Activated naive CD8-positive, alpha-beta T cell treated with anti-CD3 and anti-CD28 coated beads, Interleukin-2, amount 10 ng/mL, durations not matched to agents 7 days and 5 days (primary cell): ENCODE measurements at places on chromosomes 4 and X.

DNA sequence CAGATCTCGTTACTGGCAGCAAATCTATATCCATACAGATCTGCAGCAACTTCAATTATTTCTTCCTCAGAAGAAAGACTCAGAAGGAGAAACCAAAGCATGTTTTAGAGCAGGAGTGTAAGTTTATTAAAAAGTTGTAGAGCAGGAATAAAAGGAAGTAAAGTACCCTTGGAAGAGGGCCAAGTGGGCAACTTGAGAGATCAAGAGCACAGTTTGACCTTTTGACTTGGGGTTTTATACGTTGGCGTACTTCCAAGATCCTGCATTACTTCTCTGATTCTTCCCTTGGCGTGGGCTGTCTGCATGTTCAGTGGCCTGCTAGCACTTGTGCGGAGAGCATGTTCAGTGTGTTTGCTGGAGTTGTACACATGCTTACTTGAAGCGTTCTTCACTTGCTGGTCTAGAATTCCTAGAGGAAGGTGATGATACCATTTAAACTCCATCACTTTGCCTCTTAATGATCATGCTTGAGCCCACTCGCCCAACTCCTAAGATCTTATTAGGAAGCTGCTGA lies 1114.7 kb upstream of the PABPC4L start:
- no peak overlapping the region for H3K4me3 ChIP-seq
- H3K27ac ChIP-seq = no peak overlapping the region
- no peak for DNase-seq

DNA sequence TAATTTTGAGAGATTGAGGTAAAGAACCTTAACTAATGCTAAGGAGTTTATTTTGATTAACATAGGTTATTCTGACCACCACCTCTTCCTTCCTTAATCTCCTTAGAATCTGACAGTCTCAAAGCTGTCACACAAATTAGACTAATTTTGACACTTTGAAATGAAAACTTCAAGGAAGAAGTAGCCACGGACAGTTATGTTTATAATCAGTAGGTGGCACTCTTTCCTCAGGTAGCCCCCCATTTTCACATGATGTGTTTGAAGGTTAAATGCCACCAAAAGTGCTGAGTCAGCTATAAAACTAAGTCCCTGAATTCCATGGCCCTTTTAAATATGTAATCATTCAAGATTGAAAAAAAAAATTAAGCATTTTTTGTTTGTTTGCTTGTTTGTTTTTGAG lies 22.4 kb downstream of the TMEM33 start:
- no peak overlapping the region for H3K27ac ChIP-seq
- peaks cover 7% of the 10 kb centered on the region for H3K36me3 ChIP-seq
- H3K4me1 ChIP-seq = no peaks in the 10 kb centered on the region

GRCh38 chr4:159360549-159360948 lies 257.7 kb downstream of the RAPGEF2 start:
- H3K27ac ChIP-seq = no peak overlapping the region
- H3K4me1 ChIP-seq = no peaks in the 10 kb centered on the region
- no peak for DNase-seq
- peaks cover 12% of the 10 kb centered on the region for H3K36me3 ChIP-seq
- H3K27me3 ChIP-seq = no peaks in the 10 kb centered on the region
- H3K4me3 ChIP-seq = no peak overlapping the region

DNA sequence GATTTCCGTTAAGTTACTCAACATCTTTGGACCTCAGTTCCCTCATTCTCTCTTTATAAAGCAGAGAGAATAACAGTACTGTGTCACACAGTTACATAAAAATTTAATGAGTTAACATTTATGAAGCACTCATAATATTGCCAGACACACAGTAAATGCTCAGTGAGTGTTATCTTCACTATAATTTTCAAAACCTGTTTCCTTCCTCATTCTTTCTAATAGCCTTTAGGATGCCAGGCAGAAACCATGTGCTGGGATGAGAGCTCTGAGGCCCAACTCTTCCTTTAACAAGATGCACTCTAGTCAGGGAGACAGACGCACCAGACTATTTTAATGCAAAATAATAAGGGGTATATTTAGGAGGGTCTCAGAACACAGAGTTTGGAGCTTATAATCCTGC lies 208.2 kb downstream of the STK32B start:
- H3K4me3 ChIP-seq = no peak overlapping the region
- H3K27ac ChIP-seq = no peak overlapping the region
- DNase-seq = no peak
- no peaks in the 10 kb centered on the region for H3K4me1 ChIP-seq
- H3K27me3 ChIP-seq = no peaks in the 10 kb centered on the region

GRCh38 chr4:120691536-120691935 lies 231.0 kb downstream of the PRDM5 start:
- no peak for DNase-seq
- H3K36me3 ChIP-seq = no peaks in the 10 kb centered on the region
- H3K27me3 ChIP-seq = no peaks in the 10 kb centered on the region
- H3K27ac ChIP-seq = no peak overlapping the region
- H3K4me3 ChIP-seq = no peak overlapping the region

DNA sequence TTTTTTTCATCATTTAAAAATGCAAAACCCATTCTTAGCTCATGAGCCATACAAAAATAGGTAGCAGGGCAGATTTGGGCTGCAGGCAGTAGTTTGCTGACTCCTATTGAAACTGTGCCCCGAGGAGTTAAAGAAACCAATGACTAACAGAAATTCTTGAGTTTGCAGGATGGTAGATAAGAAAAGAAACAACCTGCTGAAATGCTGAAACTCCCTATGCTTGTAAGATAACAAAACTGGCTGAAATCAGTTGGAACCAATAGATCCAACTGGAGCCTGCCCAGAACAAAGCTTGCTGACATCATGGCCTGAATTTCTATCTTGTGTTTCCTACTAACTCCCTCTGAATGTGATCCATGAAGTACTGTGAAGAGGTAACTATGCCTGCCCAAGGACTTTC lies 68.6 kb downstream of the ANOS1 start:
- no peaks in the 10 kb centered on the region for H3K36me3 ChIP-seq
- no peak overlapping the region for H3K4me3 ChIP-seq
- no peaks in the 10 kb centered on the region for H3K27me3 ChIP-seq
- DNase-seq = no peak
- H3K4me1 ChIP-seq = no peaks in the 10 kb centered on the region

GRCh38 chr4:11470438-11471045 lies 41.8 kb upstream of the HS3ST1 start:
- H3K27me3 ChIP-seq = no peaks in the 10 kb centered on the region
- peaks cover 10% of the 10 kb centered on the region for H3K36me3 ChIP-seq
- peaks cover 34% of the 10 kb centered on the region for H3K4me1 ChIP-seq
- DNase-seq = no peak
- H3K27ac ChIP-seq = peak overlapping the region; percentile 96
- H3K4me3 ChIP-seq = peak overlapping the region; percentile 81

DNA sequence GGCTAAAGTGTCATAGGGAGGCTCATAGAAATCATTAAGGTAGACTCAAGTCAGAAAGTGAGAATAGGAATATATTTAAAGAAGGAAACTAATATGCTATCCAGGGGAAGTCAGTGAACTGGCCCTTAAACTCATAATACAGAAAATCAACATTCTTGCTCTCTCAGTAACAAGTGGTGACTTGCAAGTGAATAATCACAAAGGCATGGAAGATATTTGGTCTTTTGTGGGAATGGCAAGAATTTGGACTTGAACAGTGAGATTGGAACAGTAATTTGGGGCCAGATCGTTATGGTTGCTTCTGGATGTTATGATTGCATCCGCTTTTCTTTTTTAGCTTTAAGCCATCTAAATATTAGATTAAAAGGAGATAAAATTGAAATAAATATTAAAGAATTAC lies 103.8 kb downstream of the TBC1D19 start:
- no peak overlapping the region for H3K27ac ChIP-seq
- no peaks in the 10 kb centered on the region for H3K27me3 ChIP-seq
- no peak for DNase-seq
- no peaks in the 10 kb centered on the region for H3K4me1 ChIP-seq
- peaks cover 5% of the 10 kb centered on the region for H3K36me3 ChIP-seq

GRCh38 chrX:96098471-96098870 lies 586.2 kb upstream of the DIAPH2 start:
- no peaks in the 10 kb centered on the region for H3K27me3 ChIP-seq
- H3K27ac ChIP-seq = no peak overlapping the region
- H3K36me3 ChIP-seq = no peaks in the 10 kb centered on the region
- no peak overlapping the region for H3K4me3 ChIP-seq
- H3K4me1 ChIP-seq = no peaks in the 10 kb centered on the region

- DNase-seq = no peak
- no peaks in the 10 kb centered on the region for H3K36me3 ChIP-seq
- no peak overlapping the region for H3K27ac ChIP-seq
- no peak overlapping the region for H3K4me3 ChIP-seq
- H3K4me1 ChIP-seq = no peaks in the 10 kb centered on the region
Observed at GRCh38 chr4:8019396-8020365, 80.0 kb upstream of the AFAP1 start.

DNA sequence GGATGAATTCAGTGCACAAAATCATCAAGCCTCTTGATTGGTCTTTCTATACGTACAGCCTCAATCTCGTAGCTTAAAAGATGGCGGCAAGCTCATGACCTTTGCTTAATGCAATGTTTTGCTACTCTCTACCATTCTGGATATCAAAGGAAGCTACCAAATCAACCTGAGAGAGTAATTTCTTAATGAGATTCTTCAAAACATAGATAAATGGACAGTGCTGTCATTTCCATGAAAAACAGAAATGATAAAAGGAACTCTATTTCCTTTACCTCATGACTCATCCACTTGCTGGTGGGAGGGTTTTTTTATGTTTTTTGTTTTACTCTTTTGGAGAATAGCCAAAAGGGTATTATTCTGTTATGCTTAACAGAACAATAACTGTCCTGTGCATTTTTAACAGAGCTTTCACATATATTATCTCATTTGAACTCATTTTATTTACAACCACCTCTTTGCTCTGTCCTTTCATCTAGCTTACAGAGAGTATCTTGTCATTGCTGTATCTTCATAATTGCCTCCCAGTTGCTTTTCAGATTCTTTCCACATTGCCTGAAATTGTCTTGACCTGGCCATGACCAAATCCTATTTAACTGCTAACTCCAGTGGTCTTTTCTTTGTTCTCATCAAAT lies 138.6 kb upstream of the GPR101 start:
- peaks cover 2% of the 10 kb centered on the region for H3K4me1 ChIP-seq
- H3K27ac ChIP-seq = no peak overlapping the region
- H3K27me3 ChIP-seq = no peaks in the 10 kb centered on the region
- no peak for DNase-seq
- no peak overlapping the region for H3K4me3 ChIP-seq

DNA sequence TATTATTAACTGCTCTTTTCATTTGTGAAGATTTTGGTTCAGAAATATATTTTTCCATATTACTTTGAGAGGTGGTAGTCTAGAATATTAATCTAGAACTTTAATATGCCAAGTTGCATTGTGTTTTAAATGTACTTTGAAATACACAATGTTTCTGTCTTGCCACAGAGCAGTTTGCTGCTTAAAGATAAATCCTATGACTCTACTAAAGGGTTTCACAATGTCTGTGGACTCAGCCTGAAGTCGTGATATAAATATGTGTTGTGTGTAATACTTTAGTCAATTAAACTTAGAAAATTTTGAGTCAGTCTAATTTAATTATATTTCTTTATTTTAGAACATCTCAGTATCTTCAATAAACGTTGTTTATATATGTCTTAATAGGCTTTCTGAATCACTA lies 1771.7 kb upstream of the PCDH7 start:
- no peaks in the 10 kb centered on the region for H3K4me1 ChIP-seq
- H3K27ac ChIP-seq = no peak overlapping the region
- H3K27me3 ChIP-seq = no peaks in the 10 kb centered on the region
- no peak overlapping the region for H3K4me3 ChIP-seq
- DNase-seq = no peak

DNA sequence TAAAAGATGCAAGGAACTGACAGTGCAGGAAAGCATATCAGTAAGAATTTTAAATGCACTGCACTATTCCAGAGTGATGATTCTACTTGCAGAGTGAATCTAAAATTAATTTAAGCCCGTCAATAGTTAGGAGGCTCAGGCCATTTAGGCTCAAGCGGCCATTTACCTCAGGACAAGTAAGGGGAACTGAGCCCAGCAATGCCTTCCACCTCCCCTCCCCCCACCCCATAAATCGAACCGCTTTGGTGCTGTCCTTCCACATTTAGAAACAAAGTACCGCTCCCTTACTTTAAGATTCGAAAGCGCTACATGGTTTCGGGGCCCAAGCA lies 665 bp downstream of the RBM41 start:
- H3K36me3 ChIP-seq = peaks cover 18% of the 10 kb centered on the region
- H3K27ac ChIP-seq = peak overlapping the region; percentile 99
- no peaks in the 10 kb centered on the region for H3K27me3 ChIP-seq
- H3K4me3 ChIP-seq = peak overlapping the region; percentile 100
- no peak for DNase-seq

- DNase-seq = no peak
- no peaks in the 10 kb centered on the region for H3K27me3 ChIP-seq
- no peak overlapping the region for H3K4me3 ChIP-seq
- no peak overlapping the region for H3K27ac ChIP-seq
- no peaks in the 10 kb centered on the region for H3K4me1 ChIP-seq
Observed at GRCh38 chr4:111641813-111642579, 503.3 kb upstream of the FAM241A start.

GRCh38 chr4:3872834-3873313 lies 106.7 kb downstream of the ADRA2C start:
- H3K27me3 ChIP-seq = peaks cover 43% of the 10 kb centered on the region
- DNase-seq = no peak
- H3K4me1 ChIP-seq = peaks cover 2% of the 10 kb centered on the region
- no peaks in the 10 kb centered on the region for H3K36me3 ChIP-seq

DNA sequence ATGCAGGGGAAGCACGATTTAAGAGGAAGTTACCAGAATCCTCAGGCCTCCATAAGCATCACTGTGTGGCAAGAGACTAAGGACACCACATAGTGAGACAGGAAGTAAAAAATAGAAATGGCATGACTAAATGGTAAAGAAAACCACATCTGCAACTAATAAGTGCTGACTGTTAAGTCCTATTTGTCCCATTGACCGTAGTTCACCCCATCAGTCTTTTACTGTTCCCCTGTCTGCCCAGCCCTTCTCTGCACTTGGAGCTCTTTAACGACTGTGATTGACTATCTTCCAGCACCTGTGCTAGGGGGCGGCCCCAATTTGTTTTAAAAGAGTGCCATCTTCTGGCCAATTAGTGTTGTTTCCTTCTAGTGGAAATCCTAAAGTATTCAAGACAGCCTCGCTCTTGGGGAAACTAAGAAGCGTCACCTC lies 94.2 kb downstream of the MAOA start:
- no peak overlapping the region for H3K4me3 ChIP-seq
- DNase-seq = peak; percentile 15
- peaks cover 2% of the 10 kb centered on the region for H3K27me3 ChIP-seq
- H3K4me1 ChIP-seq = peaks cover 6% of the 10 kb centered on the region
- H3K27ac ChIP-seq = no peak overlapping the region
- no peaks in the 10 kb centered on the region for H3K36me3 ChIP-seq

GRCh38 chr4:155526452-155527169 lies 140.0 kb upstream of the GUCY1A1 start:
- no peak overlapping the region for H3K4me3 ChIP-seq
- no peaks in the 10 kb centered on the region for H3K4me1 ChIP-seq
- no peaks in the 10 kb centered on the region for H3K27me3 ChIP-seq
- H3K36me3 ChIP-seq = no peaks in the 10 kb centered on the region
